ENCODE measurements at places on chromosomes 3 and 15.

DNA sequence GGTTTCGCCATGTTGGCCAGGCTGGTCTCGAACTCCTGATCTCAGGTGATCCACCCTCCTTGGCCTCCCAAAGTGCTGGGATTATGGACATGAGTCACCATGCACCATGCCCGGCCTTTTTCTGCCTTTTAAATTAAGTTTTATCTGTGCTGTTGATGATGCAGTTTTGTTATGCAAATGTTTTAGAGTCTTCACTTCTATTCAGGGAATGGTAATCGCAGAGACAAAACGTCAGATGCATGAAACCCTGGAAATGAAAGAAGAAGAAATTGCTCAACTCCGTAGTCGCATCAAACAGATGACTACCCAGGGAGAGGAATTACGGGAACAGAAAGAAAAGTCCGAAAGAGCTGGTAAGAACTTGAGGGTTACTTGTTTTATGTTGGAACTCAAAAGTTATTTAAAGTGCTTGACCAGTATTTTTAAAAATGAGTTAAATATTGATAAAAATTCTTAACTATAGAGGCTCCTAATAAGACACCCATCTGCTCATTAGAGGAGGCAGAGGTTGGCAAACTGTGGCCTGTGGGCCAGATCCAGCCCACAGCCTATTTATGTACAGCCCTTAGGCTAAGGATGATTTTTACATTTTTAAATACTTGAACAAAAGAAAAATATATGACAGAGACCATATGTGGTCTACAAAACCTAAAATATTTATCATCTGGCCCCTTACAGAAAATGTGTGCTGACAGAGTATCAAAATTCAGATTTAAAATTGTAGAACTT is 127.8 kb upstream of the LRRFIP2 start:
- no peak for DNase-seq

GRCh38 chr3:109648027-109648426 is 310.7 kb upstream of the DPPA4 start:
- no peak for DNase-seq

GRCh38 chr3:25038922-25039321 is 389.1 kb upstream of the RARB start:
- DNase-seq = no peak

DNA sequence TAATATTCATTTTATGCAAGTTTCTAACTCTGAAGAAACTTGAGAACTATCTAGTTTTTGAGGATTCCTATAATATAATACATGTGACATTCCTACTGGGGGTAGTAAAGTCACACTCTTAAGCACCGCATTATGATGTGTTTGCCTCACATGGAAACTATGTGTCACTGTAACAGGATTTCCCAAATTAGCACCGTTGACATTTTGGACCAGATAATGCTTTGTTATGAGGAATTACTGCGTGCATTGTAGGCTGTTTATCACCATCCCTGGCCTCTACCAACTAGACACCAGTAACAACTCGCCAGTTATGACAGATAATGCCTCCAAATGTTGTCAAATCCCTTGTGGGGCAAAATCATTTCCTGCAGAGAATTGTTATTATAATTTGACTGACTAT is 267.8 kb downstream of the RAP2B start:
- no peak for DNase-seq

DNA sequence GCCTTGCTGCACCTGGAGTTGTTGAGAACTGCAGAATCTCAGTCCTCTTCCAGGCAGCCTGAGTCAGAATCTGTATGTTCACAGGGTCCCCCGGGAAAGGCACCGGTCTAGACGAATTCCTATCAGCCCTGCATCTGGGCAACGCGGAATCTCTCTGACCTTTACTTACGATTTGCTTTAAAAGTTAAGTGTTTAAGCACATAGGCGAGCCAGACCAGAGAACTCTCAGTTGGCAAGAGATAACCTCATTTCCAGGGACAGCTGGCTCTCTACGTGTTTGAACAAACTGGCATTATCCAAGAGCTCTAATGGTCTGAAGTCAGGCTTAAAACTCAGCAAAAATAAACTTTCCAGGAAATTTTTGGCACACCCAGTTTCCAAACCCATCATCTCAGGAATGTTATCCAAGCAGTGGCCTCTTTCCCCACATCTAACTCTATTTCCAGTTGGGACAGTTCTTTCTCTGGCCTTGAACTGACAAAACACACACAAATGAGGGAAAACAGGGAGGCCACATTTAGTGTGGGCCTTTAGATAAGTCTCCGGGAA is 53.4 kb downstream of the HES1 start:
- DNase-seq = no peak

DNA sequence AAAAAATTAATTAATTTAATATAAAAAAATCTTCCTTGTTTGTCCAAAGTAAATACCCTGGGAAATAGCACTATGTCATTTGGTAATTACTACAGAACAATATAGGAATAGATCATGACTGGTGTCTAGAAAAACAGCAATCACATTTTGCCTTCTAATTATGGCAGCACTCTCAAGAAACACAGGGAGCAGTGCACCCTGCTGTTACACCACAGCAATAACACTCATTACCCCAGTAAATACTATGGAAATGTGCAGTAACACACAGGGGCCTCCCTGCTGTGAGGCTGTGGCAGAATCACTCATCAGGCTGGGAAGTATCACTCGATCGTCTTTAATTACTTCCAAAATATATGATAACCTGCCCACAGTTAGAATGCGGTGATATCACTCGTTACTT is 646.0 kb downstream of the TUSC7 start:
- DNase-seq = no peak

DNA sequence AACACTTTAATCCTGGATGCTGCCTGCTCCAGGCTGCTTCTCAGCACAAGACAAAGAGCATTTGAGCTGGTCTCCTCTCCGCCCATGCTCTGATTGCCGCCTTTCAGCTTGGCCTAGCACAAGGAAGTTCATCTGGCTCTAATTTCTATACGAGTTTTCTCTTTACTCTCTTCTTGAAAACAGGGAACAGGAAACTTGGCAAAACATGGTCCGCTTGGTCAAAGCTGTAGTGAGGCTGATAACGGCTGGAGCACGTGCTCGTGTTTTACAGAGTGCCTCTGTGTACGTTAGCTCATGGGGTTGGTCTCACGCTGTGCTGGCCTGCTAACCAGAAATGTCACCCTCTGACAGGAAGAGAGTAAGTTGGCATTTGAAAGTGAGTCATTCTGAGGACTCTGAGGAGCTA is 19.2 kb downstream of the RARRES1 start:
- no peak for DNase-seq

GRCh38 chr3:196198771-196199753 is 12.1 kb downstream of the ZDHHC19 start:
- no peak for DNase-seq

- DNase-seq = no peak
These were observed 339.7 kb downstream of the MECOM start for GRCh38 chr3:169323578-169324451.

- DNase-seq = no peak
These were observed 20.8 kb upstream of the TRA2B start for GRCh38 chr3:185958626-185959025.

Data from foreskin keratinocyte (primary cell).